T47D (cell line): ENCODE measurements at places on chromosomes 12 and 14.

- no peak for DNase-seq
These were observed 100.1 kb downstream of the DYRK2 start for GRCh38 chr12:67748743-67749040.

GRCh38 chr14:77221241-77221871 lies 39.8 kb downstream of the TMEM63C start:
- DNase-seq = no peak

DNA sequence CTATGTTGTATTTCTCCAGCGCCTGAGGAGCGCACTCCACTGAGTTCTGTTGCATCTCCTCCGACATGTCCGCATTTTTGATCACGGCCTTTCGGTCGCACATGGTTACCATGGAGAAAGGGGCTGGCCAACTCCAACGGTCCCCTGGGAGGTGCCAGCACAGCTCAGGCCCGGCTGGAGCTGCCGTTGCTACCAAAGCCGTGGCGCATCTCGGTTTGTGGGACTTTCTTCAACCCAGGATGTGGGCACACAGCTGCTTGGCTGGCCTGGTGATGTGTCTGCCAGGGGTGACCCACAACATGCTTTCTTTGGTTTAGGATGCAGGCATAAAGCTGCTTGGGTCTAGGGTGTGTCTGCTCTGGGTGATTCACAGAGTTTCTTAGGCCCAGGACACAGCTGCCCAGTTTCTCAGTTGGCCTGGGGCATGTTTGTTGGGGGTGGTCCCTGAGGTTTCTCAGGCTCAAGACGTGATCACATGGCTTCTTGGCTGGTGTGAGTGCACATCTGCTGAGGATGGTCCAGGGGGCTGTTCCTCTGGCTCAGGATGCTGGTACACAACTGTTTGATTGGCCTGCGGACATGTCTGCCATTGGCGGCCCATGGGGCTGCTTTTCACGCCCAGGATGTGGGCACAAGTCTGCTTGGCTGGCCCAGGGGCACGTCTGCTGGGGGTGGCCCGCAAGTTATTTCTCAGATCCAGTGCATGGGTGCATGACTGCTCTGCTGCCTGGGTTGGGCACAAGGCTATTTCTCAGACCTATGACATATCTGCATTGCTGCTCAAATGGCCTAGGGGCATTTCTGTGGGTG lies 25.9 kb upstream of the GTF2A1 start:
- DNase-seq = no peak

DNA sequence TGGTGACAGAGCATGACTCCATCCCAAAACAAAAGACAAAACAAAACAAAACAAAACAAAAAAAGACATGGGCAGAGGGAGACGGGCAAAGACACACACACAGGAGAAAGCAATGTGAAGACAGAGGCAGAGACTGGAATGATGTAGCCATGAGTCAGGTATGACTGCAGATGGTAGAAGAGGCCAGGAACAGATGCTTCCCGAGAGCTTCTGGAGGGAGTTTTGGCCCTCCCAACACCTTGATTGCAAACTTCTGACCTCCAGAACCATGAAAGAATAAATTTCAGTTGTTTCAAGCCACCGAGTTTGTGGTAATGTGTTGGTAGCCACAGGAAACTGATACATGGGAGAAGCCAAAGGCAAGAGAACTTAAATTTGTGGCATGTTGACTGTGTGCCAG lies 27.1 kb downstream of the VWF start:
- DNase-seq = no peak

- DNase-seq = no peak
These were observed 89.2 kb upstream of the TMEM260 start for GRCh38 chr14:56490379-56490778.

DNA sequence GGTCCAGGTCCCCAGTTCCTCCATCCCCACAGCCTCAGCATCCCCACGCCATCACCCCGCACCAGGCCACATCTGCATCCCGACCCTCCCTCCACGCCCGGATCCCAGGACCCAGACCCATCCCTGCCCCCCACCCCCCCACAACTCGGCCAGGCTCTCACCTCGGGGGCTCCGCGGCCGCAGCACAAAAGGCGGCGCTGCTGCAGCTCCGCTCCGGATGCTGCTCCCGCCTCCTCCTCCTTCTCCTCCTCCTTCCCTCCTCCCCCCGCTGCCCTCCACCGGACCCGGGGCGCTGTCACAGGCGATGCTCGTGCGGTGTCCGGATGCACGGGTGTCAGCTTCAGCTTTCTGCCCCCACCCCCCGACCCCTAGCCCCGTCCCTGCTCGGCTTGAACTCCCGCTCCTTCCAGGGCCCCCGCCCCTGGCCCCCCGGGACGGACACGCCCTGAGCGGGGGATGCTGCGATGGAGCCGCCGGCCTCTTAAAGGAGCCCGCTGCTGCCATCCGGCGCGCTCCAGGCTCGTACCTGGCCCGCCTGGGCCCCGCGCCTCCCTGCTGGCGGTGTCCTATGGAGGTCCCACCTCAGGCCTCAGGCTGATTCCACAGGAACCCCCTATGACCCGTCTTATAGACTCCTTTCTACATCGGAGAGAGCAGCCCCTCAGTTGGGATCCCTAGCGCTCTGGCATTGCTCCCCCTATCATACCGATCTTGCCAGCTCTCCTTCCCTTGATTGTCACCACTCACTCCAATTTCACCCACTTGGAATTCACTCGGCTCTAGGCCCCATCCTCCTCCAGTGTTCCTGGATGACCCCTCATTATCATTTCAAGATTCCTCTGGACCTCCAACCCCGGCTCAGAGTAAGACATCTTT lies at the start of gene MAP3K12:
MAP3K12 (minus strand) TSS at position 193 of the 876 bp plus-strand sequence. CDS start 12,067 bp downstream, outside the sequence.
- DNase-seq = no peak

GRCh38 chr12:46217541-46218321 lies 51.1 kb downstream of the SLC38A1 start:
- DNase-seq = no peak

GRCh38 chr14:64645220-64645892 lies 58.9 kb upstream of the PLEKHG3 start:
- DNase-seq = no peak

DNA sequence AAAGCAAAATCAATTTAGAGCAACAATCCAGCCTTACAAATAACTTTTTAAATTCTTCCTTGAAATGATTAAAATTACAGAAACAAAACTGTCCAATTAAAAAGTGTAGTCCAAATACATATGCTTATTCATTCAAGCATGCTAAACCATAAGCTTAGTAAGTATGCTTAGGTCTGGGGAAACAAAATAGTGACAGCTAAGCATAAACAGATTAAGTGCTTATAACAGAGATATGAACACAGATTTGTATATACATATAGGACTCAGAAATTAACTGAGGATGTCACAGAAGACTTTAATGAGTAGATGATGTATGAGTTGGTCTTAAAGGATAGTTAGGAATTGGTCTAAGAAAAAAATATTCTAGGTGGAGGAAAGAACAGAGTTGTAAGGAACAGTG lies 41.8 kb downstream of the SCAF11 start:
- no peak for DNase-seq

- no peak for DNase-seq
These were observed 152.3 kb upstream of the EGLN3 start for GRCh38 chr14:34103176-34103575.

- DNase-seq = no peak
These were observed 36.1 kb upstream of the CCDC88C start for GRCh38 chr14:91453744-91454143.

DNA sequence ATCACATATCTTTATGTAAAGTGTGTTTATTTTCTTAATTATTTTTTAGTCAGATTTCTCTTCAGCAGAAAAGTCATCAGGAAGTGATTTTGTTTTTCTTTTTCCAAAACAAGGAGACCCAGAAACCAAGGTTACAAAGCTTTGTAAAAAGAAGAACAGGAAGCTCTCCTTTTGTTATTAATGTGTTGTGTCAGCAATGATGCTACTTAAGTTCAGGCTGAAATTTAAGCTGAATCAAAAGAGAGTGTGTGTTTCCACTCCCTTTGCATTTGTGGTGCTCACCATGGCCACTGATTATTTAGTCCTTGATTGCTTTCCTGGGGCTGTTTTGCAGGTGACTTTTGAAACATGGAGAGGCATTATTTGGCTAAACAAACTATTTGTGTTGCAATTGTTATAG lies 155.3 kb upstream of the ATP2B1 start:
- DNase-seq = no peak

DNA sequence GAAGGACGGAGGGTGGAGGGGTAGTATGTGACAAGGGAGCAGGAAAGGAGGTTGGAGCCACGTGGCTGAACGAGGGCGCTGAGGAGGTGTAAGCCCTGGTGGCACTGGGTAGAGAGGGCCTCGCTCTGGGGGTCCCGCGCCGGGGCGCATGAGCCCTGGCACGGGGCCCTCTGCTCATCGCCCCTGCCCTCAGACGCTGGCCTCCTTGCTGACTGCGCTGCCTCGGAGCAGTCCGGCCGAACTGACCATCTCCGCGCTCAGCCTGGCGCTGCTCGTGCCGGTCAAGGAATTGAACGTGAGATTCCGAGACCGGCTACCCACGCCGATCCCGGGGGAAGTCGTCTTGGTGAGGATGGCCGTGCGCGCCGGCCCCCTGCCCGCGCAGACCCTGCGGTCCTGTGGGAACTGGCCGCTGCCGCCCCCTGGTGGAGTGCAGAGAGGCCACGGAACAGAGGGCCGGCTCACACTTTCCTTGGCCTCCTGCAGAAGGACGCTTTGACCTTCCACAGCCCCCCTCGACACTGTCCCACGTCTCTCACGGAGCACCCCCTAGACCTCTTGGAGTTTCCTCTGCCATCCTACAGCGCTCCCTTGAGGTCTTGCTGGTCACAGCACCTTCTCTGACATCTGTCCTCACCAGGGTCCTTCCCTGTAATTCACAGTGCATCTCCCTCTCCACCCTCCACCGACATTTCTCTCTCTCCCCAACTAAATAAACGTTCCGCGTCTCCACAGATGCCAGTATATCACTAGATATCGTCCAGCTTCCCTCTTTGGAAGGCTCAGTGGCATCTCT lies 10.5 kb downstream of the ARHGEF25 start:
- DNase-seq = peak; percentile 86

DNA sequence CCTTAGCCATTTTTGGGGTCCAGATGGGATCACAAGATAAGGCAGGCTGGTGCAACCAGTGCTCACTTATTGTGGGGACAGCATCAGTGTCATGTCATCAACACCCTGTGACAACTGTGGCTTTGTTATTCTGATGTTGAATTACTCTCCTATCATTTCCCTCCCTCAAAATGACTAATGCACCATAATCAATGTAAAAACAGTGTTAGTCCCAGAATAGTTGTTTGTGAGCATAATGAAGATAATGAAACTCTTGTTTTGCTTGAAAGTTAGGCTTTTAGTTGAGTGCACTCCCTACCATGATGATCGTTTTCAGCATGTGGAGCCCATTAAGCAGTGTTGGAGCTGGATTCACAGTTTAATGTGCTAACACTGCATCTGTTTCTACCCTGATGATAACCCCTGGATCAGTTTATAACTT lies 151.4 kb downstream of the TMTC2 start:
- DNase-seq = no peak

DNA sequence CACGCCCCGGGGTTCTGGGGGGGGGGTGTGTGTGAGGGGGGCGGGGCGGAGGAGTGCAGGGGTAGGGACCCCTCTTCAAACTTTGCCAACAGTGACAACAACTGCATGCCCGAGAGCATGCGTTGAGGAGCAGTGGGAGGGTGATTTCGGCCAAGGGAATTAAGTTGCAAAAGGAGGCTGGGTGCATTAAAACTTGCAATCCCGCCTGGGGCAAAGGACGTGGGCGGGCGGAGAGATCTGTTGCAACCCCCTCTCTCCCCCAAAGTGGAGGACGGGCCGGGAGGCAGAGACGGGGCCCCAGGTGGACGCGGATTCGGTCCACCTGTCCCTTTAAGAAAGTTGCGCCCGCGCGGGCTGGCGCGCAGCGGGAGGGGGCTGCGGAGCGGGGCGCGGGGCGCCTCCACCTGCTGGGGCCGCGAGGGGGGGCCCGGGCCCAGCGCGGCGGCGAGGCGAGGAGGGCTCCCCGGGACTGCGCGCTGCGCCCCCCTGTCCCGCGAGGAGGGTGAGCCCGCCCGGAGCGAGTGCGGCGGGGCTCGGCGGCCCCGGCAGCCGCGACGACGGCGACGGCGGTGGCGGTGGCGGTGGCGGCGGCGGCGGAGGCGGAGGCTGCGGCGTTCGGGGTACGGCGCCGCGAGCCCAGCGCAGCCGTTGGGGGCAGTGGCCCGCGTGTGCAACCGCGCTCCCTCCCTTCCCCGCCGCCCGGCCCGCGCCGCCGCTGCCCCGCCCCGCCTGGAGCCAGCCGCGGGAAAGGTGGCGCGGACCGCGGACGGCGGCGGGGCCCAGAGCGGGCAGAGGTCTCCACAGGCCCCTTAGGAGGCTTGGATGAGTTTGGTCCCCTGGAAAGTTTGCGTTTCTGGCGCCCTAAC lies 530 bp upstream of the FOXN4 start:
- DNase-seq = no peak

- no peak for DNase-seq
These were observed 357.4 kb upstream of the PRICKLE1 start for GRCh38 chr12:42946871-42947381.

- no peak for DNase-seq
These were observed 14.8 kb upstream of the APOF start for GRCh38 chr12:56377310-56377988.

DNA sequence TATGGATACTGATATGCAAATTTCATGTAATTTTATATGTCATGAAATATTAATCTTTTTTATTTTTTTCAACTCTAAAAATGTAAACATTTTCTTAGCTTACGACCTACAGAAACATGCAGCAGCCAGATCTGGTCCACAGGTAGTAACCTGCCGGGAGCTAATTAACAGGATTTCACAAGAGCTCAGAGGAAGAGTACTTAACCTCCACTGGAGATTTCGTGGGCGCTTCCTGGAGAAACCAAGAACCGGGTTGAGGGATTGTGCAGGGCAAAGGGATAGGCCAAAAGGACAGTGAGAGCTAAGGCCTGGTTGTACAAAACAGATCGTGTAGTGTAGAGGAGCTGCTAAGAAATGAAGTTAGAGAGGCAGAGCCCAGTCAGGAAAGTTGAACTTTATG lies 315.7 kb downstream of the PAWR start:
- no peak for DNase-seq

- DNase-seq = no peak
These were observed 77.9 kb upstream of the SOX5 start for GRCh38 chr12:24027352-24027751.

- DNase-seq = no peak
These were observed 105.1 kb downstream of the ZFP36L1 start for GRCh38 chr14:68687746-68688145.
